ENCODE measurements at places on chromosomes 1 and 21. TPM values are rescaled to one million over a fixed set of nuclear protein-coding genes. Genes with fewer than 3 reads are reported as not detected.

DNA sequence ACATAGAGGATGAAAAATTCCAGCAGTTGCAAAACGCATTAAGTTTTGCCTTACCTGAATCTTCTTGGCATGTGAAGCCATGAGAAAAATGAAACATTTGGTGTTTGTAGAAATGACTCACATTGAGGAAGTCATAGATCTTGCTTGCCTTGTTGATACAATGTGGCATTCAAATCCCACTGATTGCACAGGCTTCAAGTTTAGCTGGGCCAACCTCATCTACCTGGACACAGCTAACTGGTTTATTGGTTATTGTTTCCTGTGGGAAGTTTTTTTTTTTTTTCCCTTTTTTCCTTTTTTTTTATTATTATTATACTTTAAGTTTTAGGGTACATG is 168.9 kb upstream of the C21orf91 start:
- DNase-seq: no peak

The SLC9C2 gene
- total RNA-seq: not detected

- DNase-seq: no peak
These were observed at the start of gene KRTAP10-8 for GRCh38 chr21:44612029-44612486. TSS of gene KRTAP10-8 (plus strand) at chr21:44612079. CDS start at chr21:44612101, 22 bp downstream.

The TNFRSF18 gene
- not detected for total RNA-seq

DNA sequence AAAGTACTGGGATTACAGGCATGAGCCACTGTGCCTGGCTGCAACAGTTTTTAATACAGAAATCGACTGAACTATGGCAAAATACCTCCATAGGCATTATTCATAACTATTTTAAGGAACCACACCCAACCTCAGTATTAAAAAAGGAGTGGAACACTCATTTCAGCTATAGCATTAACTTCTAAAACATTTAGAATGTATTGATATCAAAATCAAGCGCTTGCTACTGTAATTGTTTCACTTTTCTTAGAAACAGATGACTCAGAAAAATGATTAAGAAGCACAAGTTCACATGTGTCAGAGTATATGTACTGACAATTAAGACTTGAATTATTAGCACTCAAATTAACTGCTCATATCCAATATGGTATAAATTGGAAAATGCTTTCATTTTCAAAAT is 15.1 kb downstream of the AIDA start:
- no peak for DNase-seq

- no peak for DNase-seq
These were observed 114.2 kb upstream of the PALMD start for GRCh38 chr1:99531578-99532275.

- peak; percentile 18 for DNase-seq
These were observed 2.3 kb downstream of the HS2ST1 start for GRCh38 chr1:86916752-86917151.

GRCh38 chr1:111441573-111442192 is 7.4 kb downstream of the WDR77 start:
- peak; percentile 79 for DNase-seq

The MAP3K21 gene
- 1.8 TPM for total RNA-seq

GRCh38 chr1:64061430-64062104 is 141.9 kb upstream of the UBE2U start:
- no peak for DNase-seq

The KCNN3 gene
- total RNA-seq: 50.8 TPM

DNA sequence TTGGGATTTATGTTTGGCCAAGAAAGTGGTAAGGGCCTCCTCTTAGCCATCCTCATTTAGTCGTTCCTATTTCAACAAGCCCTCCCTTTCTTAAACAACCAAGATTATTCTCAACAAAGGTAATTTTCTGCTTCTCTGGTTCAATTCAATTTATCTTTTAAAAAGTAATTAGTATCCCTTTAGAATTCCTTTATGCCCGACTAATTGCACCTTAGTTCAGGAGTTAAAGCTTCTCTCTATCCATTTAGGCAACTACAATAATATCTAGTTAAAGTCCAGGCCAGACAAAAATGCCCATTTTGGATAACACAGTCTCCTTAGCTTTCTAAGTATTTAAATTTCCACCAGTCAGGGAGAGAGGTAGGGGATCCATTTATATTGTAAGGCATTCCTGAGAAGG is 136.7 kb upstream of the MAGI3 start:
- DNase-seq: no peak

GRCh38 chr1:229643996-229644745 is 18.1 kb downstream of the URB2 start:
- peak; percentile 58 for DNase-seq
